ENCODE measurements at places on chromosomes 6 and 20. TPM values are rescaled to one million over a fixed set of nuclear protein-coding genes. Genes with fewer than 3 reads are reported as not detected.

Gene OVOL2
- 11.4 TPM for total RNA-seq

Gene TEAD3
- 27.0 TPM for total RNA-seq

Gene PRPH2
- total RNA-seq: 0.65 TPM

Gene RSPO3
- total RNA-seq: not detected

Gene GRIK2
- total RNA-seq: 2.2 TPM

Gene TFAP2A
- total RNA-seq: 0.10 TPM

Gene MYH7B
- total RNA-seq: 0.69 TPM

Gene KCNQ5
- 1.3 TPM for total RNA-seq

Gene UBD
- not detected for total RNA-seq

Gene TREML2
- 0.11 TPM for total RNA-seq

Gene ASF1A
- 45.7 TPM for total RNA-seq

Gene LCA5
- 3.6 TPM for total RNA-seq

Gene OR12D3
- total RNA-seq: not detected

Gene PI3
- not detected for total RNA-seq

Gene MOG
- 0.31 TPM for total RNA-seq

Gene SLC52A3
- total RNA-seq: 3.9 TPM

Gene ANKRD66
- not detected for total RNA-seq

Gene DOK5
- total RNA-seq: 13.0 TPM

Gene SLC2A10
- total RNA-seq: 9.7 TPM

Gene RING1
- total RNA-seq: 27.4 TPM

Gene TSPO2
- total RNA-seq: not detected

Gene IL20RA
- total RNA-seq: 1.7 TPM

Gene ADGB
- not detected for total RNA-seq

Gene CCDC170
- 0.09 TPM for total RNA-seq

Gene HIVEP1
- total RNA-seq: 26.3 TPM

Gene AVP
- total RNA-seq: not detected

Gene TMEM217
- total RNA-seq: 0.60 TPM

Gene VSTM2L
- total RNA-seq: 1.3 TPM

Gene PRKN
- total RNA-seq: 0.13 TPM

Gene RSPH4A
- total RNA-seq: 0.52 TPM

Gene IRF4
- total RNA-seq: 2.1 TPM

Gene BACH2
- total RNA-seq: 5.9 TPM

Gene R3HDML
- not detected for total RNA-seq

Gene TREM2
- not detected for total RNA-seq

Gene WFDC12
- not detected for total RNA-seq
